Activated CD4-positive, alpha-beta T cell treated with anti-CD3 and anti-CD28 coated beads, Interleukin-2, amount 10 ng/mL, durations not matched to agents 24 days and 14 days (primary cell): ENCODE measurements at places on chromosomes 4 and X.
A peak's percentile ranks its signal among the peaks of the same experiment; 100 is the strongest.

DNA sequence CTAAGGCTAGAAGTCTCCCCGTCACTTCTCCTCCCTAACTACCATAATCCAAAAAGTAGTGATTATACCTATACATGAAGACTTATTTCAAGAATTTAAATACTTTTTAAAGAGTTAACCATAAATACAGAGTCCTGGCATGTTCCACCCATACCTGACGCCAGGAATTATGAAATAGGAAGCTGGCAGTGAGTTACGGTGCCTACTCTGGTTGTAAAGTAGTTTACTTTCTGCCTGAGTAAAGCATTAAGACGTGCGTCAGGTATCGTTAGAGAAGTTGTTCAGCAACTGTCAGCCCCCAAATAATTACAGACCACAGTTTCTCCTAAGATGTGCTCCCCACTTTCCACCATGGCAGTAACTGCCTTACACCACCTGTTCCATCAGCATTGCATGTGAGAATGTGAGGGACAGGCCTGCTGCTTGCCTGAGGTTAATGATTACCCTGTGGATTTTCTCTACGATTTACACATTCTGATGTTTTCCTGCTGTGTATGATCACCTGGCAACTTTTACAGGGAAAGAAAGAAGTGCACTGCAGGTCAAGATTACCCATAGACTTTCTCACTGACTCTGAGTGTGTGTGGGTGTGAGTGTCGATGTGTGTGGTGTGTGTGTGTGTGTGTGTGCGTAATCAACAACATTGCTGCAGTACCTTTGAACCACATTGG is 92.3 kb upstream of the SLC7A11 start:
- DNase-seq = no peak

GRCh38 chr4:40607221-40607620 is 22.4 kb downstream of the RBM47 start:
- no peak for DNase-seq

DNA sequence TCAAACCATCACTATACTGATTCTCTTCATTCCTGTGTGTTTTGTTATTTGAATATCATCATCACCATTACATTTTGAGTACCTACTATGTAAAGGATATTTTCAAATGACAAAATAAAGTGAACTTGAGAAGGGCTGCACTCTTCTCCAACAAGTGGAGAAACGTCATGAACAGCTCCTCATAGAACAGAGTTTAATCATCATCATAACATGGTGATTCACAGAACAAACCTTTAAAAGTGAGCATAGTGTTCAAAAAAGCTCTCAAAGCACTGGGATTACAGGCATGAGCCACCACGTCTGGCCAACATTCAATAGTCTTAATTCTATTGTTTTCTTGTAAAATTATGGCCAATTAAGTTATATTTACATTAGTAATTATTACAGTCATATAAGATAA is 993.9 kb downstream of the PDHA2 start:
- DNase-seq = no peak

DNA sequence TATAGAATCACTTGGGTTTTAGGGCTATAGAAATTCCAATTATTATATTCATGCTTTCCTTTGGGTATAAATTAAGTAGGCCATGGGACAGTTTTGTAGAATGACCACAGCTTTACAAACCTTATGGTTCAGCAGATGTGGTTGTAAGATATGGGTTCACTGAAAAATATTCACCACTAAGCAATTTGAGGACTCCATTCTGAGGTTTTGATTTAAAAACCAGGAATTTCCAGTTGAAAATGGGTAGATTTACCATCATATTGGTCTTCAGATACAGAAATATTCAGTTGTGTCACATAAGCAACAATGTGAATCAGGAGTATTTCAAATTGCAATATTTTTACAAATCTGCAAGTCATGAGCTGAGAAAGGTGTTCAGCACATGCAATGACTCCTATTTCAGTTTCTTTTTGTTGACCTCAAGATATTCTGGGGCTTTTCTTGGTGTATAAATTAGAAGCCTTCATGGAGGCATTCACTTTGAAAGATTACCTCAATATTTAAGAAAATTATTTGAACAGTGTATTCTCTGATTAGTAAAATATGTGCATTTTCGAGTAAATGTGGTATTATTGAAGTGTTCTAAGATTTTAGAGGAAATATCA is 218.4 kb upstream of the HCCS start:
- no peak for DNase-seq

- no peak for DNase-seq
Observed at GRCh38 chrX:129144172-129145038, 378.9 kb downstream of the SMARCA1 start.

DNA sequence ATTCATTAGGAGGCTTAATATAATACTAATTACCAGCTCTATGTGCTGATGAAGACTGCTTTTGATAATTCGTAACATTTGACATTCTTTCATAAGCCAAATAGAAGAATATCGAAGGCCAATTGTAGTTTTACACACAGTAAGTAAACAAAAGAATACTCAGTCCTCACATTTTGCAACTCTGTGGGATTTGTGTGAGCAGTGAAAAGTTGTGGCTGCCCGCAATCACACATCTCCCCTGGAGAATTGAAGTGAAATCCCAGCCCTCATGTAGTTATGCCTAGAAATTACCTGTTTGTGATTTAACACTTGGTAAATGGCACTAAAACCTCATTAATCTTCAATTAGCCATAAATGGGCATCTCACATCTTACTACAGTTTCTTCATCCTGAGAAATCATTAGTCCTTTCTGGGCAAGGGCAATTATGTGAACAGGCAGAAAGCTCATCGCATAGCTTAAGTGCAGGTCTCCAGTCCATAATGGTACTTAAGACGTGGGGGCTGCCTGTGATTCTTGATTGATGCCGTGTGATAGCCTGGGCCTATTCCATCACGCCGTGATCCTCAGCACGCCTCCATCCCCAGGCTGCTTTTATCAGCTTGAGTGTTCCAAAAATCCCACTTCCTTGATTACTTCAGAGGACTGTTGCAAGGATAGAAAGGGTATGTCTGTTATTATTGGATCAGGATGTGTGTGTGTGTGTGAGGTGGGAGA is 97.9 kb upstream of the METTL14 start:
- no peak for DNase-seq

DNA sequence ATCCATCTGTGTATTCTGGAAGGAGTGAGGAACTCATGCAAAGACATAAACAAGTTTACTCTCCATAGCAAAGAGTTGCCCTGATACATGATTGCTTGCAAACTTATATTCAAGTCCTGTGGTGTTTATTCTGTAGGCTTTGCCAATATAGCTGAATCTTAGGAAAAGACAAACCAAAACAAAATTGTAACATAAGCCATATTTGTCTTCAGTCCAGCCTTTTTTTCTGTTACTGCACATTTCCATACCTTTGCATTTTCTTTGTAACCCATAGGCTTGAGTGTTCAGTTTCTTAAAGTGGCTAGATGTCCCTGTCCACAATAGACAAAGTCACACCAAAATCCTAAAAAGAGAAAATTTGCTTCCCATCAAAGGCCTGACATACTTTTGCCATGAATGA is 120.4 kb downstream of the PPARGC1A start:
- no peak for DNase-seq

DNA sequence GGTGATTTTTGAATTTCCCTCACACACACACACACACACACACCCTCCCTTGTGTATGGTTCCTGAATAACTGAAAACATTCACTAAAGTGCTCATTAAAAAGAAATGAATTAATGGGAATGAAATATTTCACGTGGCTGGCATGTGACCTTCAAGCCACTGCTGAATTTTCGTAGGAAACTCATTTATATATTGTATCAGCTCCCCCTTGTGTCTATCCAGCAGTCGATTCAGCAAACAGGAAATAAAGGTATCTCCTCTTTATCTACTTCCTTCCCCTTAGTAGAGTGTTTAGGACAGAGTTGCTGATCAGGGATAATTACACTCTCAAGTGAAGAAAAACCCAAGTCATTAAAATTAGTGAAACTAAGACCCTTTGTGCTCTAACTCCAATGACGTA is 912.6 kb upstream of the LCORL start:
- DNase-seq = no peak

- no peak for DNase-seq
Observed at GRCh38 chr4:186151499-186151898, 39.9 kb upstream of the CYP4V2 start.

DNA sequence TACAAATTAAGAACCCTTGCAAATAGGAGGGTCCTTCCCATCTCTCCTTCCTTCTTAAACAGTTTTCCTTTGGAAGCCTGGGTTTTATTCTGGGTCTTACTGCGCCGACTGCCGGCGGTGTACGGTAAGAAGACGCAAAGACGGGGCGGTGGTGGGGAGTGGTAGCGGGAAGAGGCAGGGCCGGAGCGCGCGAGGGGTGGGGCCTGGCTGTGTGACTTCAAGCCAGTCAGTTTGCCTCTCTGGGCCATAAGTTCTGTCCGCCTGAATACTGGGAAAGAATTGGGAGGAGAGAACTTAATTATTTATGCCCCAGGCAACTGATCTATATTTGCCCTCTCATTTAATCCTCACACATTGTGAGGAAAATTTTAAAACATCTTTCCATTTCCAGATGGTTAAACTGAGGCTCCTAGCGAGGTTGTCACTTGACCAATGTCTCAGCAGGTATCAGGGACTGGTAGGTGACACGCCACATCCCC is 726 bp upstream of the KANTR start:
- DNase-seq = peak; percentile 92

- no peak for DNase-seq
Observed at GRCh38 chrX:70012756-70013155, 37.0 kb downstream of the AWAT2 start.

DNA sequence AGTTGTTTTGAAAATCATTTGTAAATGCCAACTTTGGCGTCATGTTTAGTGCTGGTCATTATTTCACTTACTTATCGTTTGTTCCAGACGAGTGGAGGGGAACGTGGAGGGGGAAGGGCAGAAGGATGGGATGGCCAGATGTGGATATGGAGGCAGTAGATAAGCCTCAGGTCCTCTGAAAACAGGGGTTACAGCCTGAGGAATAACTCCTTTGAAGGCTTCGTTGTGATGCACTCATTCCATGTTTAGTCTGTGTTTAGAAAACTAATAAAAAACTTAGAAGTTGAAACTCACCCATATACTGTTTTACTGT is 1.1 kb downstream of the MOB1B start:
- DNase-seq = no peak
